ENCODE measurements at places on chromosomes 1 and 21.

- DNase-seq: no peak
Measured at GRCh38 chr1:192170196-192170984, 12.1 kb downstream of the RGS18 start.

DNA sequence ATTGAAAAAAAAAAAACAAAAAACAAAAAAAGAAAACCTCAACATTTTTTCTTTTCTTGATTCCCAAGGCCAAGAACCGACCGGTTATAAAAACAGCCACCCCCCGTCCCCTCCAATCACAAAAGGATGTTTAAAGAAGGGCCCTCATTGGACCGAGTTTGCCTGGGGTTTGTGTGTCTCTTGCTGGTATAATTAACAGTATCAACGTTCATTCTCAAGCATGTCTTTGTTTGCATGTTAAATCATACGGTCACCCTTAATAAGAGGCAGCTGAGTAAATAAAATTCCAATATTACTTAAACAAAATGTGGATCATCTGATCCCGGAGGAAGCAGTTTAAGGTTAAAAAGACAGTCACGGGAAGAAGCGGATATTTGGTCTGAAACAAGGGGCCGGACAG, 201.1 kb downstream of the PRDM2 start:
- no peak for DNase-seq

DNA sequence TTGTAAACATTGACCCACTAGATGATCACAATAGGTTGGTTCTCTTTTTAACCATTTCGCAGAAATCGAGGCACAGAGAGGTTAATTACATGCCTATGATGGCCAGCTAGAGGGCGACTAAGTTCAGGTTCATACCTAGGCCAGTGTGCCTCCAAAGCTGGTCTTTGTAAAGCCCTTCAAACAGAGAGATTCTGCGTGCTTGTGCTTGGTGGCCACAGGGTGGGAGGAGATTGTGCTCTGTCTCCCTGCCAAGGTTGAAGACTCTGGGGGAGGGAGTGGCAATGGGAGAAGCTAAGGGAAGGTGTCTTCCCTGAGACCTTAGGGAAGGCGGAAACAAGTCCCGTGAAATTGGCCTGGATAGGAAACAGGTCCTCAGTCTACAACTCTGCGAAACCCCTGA, 59.1 kb upstream of the RBM15 start:
- no peak for DNase-seq

DNA sequence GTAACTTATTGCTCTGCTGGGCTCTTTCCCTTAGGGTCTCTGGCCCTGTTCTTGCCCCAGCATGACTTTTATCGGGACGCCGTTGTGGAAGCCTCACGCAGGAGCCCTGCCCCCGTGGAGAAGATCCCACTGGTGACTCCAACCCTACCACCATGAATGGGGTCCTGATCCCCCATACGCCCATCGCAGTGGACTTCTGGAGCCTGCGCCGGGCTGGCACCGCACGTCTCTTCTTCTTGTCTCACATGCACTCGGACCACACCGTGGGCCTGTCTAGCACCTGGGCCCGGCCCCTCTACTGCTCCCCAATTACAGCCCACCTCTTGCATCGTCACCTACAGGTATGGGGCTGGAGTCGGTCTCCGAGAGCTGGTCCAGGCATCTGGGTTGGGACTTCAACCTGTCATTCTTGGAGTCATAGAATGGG, 322 bp downstream of the DCLRE1B start:
- no peak for DNase-seq

DNA sequence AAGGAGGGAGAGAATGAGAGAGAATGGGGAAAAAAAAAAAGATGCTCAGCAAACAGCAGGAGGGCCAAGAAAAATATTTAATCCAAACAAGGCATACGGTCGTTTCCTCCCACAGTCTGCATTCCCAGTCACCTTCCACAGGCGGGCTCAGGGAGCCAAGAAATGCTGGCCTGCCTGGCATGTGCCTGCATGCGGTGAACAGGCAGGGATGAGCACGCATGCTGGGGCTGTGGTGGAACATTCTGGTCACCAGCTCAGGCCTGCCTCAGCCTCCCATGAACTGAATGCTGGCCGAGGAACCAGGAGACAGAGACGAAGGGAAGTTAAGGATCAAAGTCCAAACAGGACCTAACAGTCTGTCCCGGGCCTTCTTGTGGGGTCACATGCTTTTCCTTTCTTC, 335.3 kb downstream of the ASTN1 start:
- no peak for DNase-seq

DNA sequence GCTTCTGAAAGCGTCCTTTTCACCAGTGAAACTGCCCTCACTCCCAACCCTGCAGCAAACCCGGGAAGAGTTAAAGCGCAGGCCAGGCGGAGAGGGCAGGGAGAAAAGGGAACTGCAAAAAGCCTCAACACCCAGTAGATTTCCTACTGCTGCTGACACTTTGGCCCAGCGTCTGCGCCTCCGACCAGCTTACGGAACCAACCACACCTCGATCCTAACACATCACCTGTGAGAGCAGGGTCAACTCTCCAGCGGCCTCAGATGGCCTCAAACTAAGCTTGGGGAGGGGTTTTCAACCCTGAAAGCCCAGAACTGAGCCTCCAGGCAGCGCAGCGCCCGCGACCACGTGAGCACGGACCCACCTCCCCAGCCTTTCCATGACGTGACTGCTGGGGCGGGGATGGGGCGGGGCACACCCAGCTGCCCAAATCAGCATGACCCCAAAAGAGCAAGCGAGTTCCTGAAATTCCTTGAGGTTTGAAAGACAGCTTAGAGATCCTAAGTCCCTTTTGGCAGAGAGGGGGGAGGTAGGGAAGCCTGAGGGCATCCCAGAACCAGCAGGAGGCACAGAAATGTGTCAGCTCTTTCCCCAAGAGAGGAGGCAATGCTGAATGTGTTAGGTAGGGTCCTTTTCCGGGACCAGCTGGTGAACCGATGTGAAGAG, 59.1 kb downstream of the ITPKB start:
- DNase-seq: no peak

Data from kidney epithelial cell (primary cell).